ENCODE measurements at places on chromosomes 7 and 10. TPM values are rescaled to one million over a fixed set of nuclear protein-coding genes. Genes with fewer than 3 reads are reported as not detected.

DNA sequence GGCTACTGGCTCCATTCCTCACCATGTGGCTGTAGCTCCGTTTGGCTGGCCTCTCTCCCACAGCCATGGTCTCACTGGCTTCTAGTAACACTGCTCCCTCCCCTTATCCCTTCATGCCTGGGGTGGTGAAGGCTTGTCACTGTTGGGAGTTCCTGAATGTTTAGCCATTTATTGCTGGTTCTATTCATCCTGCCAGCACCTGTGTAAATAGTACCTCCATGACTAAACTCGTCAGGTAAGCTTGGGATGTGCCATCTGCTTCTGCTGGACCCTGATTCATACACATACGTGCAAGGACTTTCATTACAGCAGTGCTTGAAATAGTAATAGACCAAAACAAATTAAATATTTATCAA is 61.6 kb downstream of the CCDC71L start:
- no peaks in the 10 kb centered on the region for H3K36me3 ChIP-seq
- H3K27me3 ChIP-seq = peaks cover 2% of the 10 kb centered on the region
- H3K27ac ChIP-seq = no peak overlapping the region
- no peaks in the 10 kb centered on the region for H3K4me1 ChIP-seq
- H3K4me3 ChIP-seq = no peak overlapping the region
- no peak for DNase-seq

The AGFG2 gene
- total RNA-seq = 1.2 TPM

DNA sequence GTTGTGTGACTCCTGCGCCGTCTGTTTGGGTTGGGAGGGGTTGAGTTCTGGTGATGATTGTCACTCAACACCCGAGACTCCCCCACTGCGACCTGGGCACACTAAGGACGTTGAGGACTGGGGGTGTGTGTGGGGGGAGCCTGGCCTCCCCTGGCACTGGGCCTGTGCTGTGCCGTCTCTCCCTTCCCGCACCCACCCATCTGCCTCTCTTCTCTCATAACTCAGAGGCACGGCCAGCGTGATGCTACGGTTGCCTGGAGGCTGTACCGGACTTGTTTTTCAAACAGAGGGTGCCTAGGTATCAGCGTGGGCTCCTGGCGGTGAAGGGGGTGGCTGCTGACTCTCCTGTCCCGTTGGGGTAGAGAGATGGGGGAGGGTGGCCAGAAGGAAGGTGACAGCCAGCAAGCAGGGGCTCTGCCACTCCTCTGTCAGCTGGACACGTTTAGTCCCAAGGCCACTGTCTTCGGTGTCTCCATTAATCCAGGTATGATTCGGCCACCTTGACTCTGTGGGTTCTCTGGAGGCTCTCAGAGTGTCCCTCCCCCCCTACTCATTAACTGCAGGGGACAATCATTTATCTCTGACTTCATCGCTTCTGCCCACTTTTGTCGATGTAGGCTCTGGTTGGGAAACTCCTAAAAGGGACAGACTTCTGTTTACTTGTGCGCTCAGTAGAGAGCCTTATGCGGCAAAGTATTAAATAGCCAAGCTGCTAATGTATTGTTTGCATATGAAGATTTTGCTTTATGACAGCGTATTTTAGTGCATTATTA is 56.5 kb upstream of the PFKFB3 start:
- peaks cover 32% of the 10 kb centered on the region for H3K4me1 ChIP-seq
- H3K36me3 ChIP-seq = no peaks in the 10 kb centered on the region
- peak overlapping the region; percentile 56 for H3K4me3 ChIP-seq
- no peak for DNase-seq
- H3K27ac ChIP-seq = no peak overlapping the region

DNA sequence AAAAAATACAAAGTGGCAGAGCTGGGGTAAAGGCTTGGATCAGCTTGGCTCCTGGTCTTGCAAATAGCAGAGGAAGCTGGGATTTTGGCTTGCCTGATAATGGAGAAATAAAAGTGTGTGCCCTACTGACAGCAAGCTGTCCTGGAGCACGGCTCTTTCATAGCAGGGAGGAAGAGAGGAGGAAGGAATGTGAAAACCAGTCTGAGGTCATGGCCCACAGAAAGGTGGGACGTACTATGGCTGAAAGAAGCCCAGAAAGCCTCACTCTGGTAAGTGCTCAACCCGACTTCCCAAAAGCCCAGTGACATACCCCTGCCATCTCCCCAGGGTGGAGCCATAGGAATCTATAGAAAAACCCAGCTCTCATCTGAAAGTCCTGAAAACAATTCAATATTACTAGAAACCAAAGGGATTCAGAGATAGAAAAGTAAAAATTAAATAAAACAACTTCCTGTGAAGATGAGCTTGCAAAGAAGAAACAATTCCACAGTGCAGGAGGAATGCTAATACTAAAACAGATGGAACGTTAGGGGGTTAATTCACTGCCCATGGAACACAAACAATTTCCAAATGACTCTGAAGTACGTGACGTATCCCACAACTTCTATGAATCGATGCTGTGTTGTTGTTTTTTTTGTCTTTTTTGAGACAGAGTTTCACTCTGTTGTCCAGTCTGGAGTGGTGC is 246.7 kb upstream of the PTN start:
- DNase-seq = no peak
- no peak overlapping the region for H3K27ac ChIP-seq
- peaks cover 34% of the 10 kb centered on the region for H3K4me1 ChIP-seq

The CPA2 gene
- 0.65 TPM for total RNA-seq

The LOXL4 gene
- 0.92 TPM for total RNA-seq

The VAX1 gene
- total RNA-seq = not detected

- no peak overlapping the region for H3K4me3 ChIP-seq
- no peak overlapping the region for H3K27ac ChIP-seq
- H3K36me3 ChIP-seq = no peaks in the 10 kb centered on the region
- H3K27me3 ChIP-seq = no peaks in the 10 kb centered on the region
- no peak for DNase-seq
Measured at GRCh38 chr10:97207131-97207530, 21.4 kb upstream of the SLIT1 start.

GRCh38 chr10:114340816-114341215 is 63.5 kb downstream of the AFAP1L2 start:
- H3K36me3 ChIP-seq = no peaks in the 10 kb centered on the region
- no peak overlapping the region for H3K27ac ChIP-seq
- no peaks in the 10 kb centered on the region for H3K27me3 ChIP-seq
- H3K4me1 ChIP-seq = peaks cover 31% of the 10 kb centered on the region
- H3K4me3 ChIP-seq = no peak overlapping the region
- no peak for DNase-seq

The GCK gene
- total RNA-seq = 0.15 TPM

GRCh38 chr10:52314822-52315552 is 906 bp downstream of the DKK1 start:
- peak overlapping the region; percentile 57 for H3K4me3 ChIP-seq
- peaks cover 13% of the 10 kb centered on the region for H3K4me1 ChIP-seq
- peaks cover 77% of the 10 kb centered on the region for H3K27me3 ChIP-seq
- H3K36me3 ChIP-seq = no peaks in the 10 kb centered on the region

All from neural progenitor cell (in vitro differentiated cells).